Epithelial cell of esophagus (primary cell): ENCODE measurements at places on chromosomes 1 and 21.
A peak's percentile ranks its signal among the peaks of the same experiment; 100 is the strongest.

DNA sequence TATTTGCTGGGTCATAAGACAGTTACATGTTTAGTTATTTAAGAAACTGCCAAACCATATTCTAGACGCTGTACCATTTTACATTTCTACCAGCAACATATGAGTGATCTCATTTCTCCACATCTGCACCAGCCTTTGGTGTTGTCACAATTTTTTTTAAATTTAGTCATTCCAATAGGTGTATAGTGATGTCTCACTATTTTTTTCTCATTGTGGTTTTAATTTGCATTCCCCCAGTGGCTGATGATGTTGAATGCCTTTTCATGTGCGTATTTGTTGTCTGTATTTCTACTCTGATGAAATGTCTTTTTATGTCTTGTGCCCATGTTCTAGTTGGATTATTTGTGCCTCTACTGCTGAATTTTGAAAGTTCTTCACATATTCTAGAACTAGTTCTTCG, 38.4 kb downstream of the NFASC start:
- DNase-seq: no peak

DNA sequence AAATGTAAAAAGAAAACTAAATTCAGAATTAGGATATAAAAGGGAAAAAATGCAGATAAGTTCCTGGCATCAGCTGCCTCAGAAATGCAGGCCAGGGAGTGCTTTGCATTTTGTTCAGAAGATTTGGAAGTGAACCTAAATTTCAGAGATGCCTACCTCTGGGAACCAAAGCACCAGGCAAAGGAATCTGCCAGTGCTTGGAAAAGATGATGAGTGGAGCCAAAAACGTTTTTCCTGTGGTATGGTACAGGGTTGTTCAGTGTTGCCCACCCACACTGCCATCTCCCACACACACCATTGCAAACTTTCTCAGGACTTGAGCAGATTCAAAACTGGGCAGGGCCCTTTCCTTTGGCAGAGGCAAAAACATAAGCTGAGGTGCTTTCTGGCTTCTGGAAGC, 349.5 kb downstream of the TGFB2 start:
- no peak for DNase-seq

DNA sequence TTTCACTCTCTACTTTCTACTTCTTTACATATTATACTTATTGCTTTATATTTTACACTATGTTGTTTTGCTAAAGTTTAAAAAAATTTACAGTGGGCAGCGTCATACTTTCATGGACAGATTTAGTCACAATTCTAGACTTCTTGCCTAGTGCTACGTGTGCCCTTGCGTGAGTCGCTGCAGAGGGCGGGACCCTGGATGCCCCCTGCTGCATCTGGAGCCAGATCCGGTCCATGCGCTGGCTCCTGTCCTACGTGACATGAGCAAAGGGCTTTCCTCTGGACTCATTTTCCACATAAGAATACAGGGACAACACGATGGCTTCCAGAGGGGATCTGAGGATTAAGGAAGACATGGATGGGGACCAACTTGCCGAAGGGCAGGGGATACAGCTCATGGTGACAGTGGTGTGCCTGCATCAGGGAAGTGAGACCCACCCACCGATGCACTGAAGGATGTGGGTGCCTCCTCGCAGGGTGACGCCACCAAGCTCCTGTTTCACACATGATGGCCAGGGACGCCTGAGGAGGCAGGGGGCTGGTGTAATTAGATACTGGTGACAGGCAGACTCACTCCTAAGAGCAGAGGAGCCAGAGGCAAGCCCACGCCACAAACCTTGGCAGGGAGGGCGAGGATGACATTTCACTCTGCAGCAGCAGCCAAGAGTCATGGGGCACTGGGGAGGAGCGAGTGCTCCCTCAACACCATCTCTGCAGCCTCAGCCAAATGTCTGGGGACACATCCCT, 86.6 kb downstream of the DMRTB1 start:
- DNase-seq: no peak

DNA sequence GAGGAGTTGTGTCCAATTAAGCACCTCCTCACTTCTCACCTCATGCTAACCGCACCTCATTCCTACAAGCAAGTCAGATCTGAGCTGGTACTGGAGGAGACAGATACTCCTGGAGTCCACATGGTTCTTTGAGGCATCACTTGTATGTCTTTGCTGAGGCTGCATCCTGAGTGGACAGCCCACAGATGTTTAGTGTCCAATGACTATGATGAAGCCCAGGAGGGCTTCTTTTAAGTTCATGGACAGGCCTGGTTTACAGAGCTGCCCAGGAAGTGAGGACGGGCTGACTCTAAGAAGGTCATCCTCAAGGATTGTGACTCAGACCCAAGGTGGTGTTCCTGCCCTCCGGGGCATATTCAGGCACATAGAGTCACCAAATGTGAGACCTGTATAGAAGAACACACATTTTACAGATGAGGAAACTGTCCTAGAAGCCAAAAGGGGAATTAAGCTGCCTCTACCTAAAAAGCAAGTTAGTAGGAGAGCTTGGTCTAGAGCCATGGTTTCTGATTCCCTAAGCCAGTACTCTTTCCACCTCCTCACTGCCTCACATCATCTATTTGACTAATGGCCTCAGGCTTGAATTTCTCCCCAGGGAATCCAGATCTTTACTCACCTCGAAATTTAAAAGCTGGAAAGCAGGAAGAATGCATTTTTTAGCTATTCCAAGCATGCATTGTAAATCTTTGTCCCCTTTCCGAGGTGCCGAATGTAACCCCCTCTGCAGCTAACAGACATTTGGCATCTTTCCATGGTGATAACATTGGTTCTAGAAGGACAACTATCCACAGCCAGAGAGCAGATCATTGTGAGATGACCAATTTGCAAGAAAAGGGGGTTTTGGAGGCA, 228.1 kb downstream of the OMA1 start:
- DNase-seq: no peak

GRCh38 chr1:34774957-34775356, 6.1 kb upstream of the GJB3 start:
- no peak for DNase-seq

DNA sequence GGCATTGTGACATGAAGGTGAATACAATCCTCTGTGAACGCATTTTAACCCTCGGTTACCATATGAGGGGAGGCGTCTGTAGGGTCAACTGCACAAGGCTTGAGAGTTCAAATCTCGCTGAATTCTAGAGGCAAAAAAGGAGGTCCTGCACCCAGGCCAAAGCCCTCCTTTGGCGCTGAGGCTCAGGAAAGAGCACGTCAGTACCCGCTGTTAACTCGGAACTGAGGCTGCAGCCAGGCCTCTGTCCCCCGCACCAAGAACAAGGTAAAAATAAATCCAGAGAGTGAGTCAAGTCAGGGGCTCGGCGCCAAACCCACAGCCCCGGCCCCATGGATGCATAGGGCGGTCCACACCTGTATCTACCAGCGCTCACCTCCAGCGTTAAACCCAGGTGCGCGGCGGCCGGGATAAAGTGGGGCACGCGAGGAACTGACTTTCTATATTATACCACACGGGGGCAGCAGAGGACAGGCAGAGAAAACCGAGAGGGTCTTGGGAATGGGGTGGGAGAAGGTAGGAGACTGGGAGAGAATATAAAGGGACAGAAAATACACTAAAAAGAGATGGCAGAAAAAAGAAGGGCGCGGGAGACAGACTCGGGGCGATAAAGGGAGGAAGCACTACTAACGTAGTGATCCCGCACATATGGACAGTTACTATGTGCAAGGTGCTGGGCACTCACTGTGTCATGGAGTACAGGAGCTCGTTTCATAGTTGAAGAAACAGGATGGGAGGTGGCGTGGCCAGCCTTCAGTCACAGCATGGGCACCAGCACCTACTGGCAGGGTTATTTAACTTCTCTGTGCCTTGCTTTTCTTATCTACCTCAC, 54.9 kb downstream of the DMRTA2 start:
- peak; percentile 36 for DNase-seq

GRCh38 chr1:204188959-204189639, 7.2 kb downstream of the KISS1 start:
- no peak for DNase-seq

DNA sequence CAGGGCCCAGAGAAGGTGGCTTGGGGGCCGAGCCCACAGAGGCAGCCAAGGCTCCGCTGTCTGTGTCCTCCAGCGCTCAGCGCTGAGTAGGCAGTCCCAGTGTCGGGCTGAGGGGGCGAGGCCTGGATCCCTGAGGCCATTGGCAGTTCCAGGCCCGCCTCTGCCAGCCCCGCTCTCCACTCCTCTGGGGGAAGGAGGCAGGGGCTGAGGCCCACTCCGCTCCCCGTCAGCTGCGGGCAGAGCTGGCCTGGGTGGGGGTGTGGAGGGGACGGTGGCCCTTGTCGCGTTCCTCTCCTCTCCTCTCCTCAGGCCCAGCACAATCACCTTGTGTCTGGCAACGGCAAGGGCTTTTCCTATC, 132.8 kb downstream of the CASZ1 start:
- peak; percentile 22 for DNase-seq

- no peak for DNase-seq
Observed at GRCh38 chr1:203304391-203304918, 864 bp upstream of the BTG2 start.

DNA sequence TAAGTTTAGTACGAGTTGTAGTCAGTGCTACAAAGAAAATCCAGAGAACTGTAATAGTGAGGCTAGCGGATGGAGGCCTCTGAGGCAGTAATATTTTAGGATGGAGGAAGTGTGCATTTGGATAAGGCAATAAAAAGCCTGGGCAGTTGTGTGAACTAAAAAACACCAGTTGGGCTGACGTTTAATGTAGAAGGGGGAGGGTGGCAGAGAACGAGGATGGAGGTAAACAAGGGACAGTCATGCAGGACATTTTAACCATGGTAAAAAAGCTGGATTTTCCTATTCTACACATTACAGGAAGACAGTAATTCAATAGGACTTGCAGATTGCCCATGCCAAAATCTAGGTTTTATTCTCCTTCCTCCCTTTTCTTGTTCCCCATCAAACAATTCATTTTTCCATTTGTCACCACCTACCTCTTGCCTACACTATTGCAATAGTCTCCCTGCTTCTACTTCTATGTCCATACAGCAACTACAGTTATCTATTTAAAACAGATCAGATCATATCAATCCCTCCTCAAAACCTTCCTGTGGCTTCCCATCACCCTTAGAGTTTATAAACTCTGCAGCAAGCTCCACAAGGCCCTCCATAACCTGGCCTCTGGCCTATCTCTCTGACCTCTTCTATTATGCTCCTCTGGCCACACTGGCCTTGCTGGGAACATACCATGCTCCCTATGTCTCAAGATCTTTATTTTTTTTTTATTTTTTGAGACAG, 27.7 kb downstream of the ERO1B start:
- no peak for DNase-seq

DNA sequence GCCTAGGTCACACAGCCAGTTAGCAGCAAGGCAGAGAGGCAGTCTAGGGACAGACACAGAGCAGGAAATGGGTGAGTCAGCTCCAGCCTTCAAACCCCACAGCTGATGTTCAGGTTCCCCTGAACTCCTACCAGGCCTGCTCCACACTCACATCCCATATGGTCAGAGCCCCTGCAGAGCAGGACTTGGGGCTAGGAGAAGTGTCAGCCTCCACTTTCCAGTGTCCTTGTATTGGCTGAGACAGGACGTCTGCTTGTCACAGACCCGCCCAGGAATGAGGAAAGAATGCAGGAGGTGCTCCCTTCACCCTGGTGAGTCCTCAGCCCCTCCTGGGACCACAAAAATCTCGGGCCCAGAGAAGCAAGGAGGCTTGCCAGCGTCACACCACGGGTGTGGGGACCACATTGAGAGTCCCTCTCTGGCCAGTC, 92.5 kb downstream of the LACTBL1 start:
- DNase-seq: peak; percentile 56

DNA sequence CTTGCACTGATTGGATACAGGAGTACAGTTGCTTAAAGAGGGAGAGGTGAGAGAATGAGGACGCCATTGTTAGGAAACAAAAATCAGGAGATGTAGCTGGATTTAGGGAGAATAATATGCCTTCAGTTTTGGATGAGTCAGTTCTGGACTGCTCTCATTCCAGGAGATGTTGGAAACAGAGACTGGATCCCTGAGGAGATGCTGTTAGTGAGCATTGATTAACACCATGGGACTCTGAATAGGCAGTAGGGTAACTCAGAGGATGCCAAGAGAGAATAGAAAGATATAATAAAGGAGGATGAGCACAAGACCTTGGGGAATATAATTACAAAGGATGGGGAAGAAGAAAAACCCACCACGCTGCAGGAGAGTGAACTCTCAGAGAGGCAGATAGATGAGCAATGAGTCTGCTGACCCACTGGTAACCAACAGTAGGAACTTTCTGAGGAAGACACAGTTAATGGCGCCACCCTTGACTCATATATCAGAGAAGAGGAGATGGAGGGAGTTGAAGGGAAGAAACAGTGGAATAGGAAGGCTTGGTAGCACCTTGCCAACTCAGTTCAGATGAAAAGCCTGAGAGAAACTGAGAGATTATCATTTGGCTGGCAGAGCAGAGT, 10.5 kb downstream of the KCNJ15 start:
- DNase-seq: no peak

DNA sequence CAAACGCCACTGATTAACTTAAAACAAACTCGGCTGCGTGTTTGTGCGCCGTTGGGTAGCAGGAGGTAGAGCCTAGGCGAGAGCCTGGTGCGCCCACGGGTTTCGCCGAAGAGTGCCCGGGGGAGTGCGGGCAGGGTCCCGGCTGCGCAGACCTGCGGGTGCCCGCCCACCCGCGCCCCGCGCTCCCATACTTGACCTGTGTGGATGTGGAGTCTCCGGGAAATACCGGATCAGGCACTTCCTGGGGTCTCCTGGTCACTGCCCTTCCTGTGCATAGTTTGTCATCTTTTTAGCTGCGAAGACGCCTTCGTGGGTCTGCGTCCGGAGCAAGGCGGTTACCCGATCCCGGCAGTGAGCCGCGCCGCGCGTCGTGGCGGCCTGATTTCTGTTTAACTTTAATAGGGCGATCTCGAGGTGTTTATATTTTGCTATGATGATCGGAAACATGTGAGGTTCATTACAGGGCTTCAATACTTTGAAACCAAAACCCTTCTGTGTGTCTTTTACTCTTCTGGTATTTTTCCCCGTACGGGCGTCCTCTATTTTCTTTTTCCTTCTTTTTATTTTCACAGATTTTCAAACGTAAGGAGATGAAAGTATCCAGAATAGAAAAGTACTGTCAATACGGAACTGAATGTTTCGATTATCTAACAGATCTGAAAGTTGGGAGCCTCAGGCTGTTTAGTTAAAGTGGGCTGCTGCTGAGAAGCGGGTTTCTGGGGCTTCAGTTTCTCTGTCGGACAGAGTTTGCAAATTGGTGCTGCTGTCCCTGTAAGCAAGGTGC, 15.2 kb downstream of the NR5A2 start:
- DNase-seq: no peak

GRCh38 chr1:93255222-93256079, 74.9 kb downstream of the CCDC18 start:
- peak; percentile 46 for DNase-seq

- DNase-seq: no peak
Observed at GRCh38 chr1:110102081-110102480, 10.2 kb upstream of the UBL4B start.

DNA sequence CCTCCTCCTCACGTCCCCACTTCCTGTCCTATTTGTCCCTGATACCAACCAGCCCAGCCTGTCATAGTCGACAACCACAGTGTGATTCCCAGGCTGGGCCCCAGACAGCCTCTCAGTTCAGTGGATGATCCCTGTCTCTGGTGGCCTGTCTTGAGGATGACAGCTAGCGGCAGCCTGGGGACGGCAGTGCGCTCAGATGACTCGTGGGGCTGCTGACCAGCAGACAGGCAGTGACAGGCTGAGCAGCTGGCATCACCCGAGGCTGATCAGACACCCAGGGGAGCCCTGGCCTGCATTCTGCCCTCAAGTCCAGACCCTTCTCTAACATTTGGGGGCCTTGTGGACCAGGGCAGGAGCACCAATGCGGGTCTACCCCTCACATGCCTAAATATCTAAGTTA, 21.0 kb downstream of the NKAIN1 start:
- peak; percentile 24 for DNase-seq
